ENCODE measurements at places on chromosomes 7 and 10. TPM values are rescaled to one million over a fixed set of nuclear protein-coding genes. Genes with fewer than 3 reads are reported as not detected.

Gene OGDHL
- 0.26 TPM for polyA plus RNA-seq

Gene ASB10
- polyA plus RNA-seq, result 8.2 TPM

Gene SRRM3
- 0.62 TPM for polyA plus RNA-seq

Gene CH25H
- polyA plus RNA-seq, result 0.80 TPM

Gene PRPS1L1
- polyA plus RNA-seq, result not detected

Gene NPFFR1
- polyA plus RNA-seq, result 0.09 TPM

Gene TMEM270
- polyA plus RNA-seq, result not detected

Gene ENTPD7
- 4.1 TPM for polyA plus RNA-seq

Gene KAZALD1
- 23.5 TPM for polyA plus RNA-seq

Gene CALML3
- 0.45 TPM for polyA plus RNA-seq

Gene IFIT2
- polyA plus RNA-seq, result 8.0 TPM

Gene PDAP1
- polyA plus RNA-seq, result 119 TPM

Gene CLCN1
- polyA plus RNA-seq, result 2.5 TPM

Gene CCDC136
- 19.1 TPM for polyA plus RNA-seq

Gene TLX1
- polyA plus RNA-seq, result not detected

Gene ARL3
- 12.5 TPM for polyA plus RNA-seq

Gene TUBB8
- not detected for polyA plus RNA-seq

Gene NPTX2
- polyA plus RNA-seq, result 6.9 TPM

Gene SLC18A3
- polyA plus RNA-seq, result not detected

Gene RAPGEF5
- 14.6 TPM for polyA plus RNA-seq

Gene TMEM184A
- polyA plus RNA-seq, result 0.92 TPM

Gene FBH1
- 44.1 TPM for polyA plus RNA-seq

Gene MARVELD1
- polyA plus RNA-seq, result 41.0 TPM

Gene GTF2IRD1
- 50.8 TPM for polyA plus RNA-seq

Gene SRPK2
- 34.6 TPM for polyA plus RNA-seq

Gene CACNA2D1
- 105 TPM for polyA plus RNA-seq

Gene RBP3
- polyA plus RNA-seq, result 0.12 TPM

Gene CYP3A7
- not detected for polyA plus RNA-seq

Gene MAP3K8
- polyA plus RNA-seq, result 2.3 TPM

Gene MMP21
- polyA plus RNA-seq, result 0.27 TPM

Gene GPR146
- polyA plus RNA-seq, result 6.2 TPM

Gene OGDH
- polyA plus RNA-seq, result 66.4 TPM

Gene JCAD
- polyA plus RNA-seq, result 22.9 TPM

Gene FAM24A
- not detected for polyA plus RNA-seq

Gene CALML5
- polyA plus RNA-seq, result 0.99 TPM

Gene ZNF394
- 10.4 TPM for polyA plus RNA-seq

Gene VAX1
- not detected for polyA plus RNA-seq

Gene MET
- polyA plus RNA-seq, result 15.2 TPM

Gene UCMA
- polyA plus RNA-seq, result not detected

Gene ECHDC3
- 9.6 TPM for polyA plus RNA-seq

Gene CDC14C
- polyA plus RNA-seq, result not detected

Gene SMARCD3
- 180 TPM for polyA plus RNA-seq

Gene GNAT3
- polyA plus RNA-seq, result not detected

Gene TFR2
- polyA plus RNA-seq, result 1.3 TPM

Gene MKI67
- 31.9 TPM for polyA plus RNA-seq

Gene MSMB
- not detected for polyA plus RNA-seq

Gene NAMPT
- polyA plus RNA-seq, result 22.4 TPM

Gene RELN
- polyA plus RNA-seq, result 2.1 TPM

Gene CYP2C9
- polyA plus RNA-seq, result 0.13 TPM

Gene DPCD
- polyA plus RNA-seq, result 11.8 TPM

Gene RET
- polyA plus RNA-seq, result 4.7 TPM

Gene EEPD1
- polyA plus RNA-seq, result 14.7 TPM

Gene OPALIN
- not detected for polyA plus RNA-seq

Gene IFIT1B
- 0.25 TPM for polyA plus RNA-seq

Gene OR2A1
- 0.19 TPM for polyA plus RNA-seq

Gene URGCP
- polyA plus RNA-seq, result 20.2 TPM

Gene TRPV5
- polyA plus RNA-seq, result 0.09 TPM

Gene PPP1R9A
- polyA plus RNA-seq, result 28.7 TPM

Gene GRB10
- 16.5 TPM for polyA plus RNA-seq
